ENCODE measurements at places on chromosomes 5 and 9.

GRCh38 chr5:155080721-155081120 lies 67.2 kb downstream of the KIF4B start:
- DNase-seq = no peak

DNA sequence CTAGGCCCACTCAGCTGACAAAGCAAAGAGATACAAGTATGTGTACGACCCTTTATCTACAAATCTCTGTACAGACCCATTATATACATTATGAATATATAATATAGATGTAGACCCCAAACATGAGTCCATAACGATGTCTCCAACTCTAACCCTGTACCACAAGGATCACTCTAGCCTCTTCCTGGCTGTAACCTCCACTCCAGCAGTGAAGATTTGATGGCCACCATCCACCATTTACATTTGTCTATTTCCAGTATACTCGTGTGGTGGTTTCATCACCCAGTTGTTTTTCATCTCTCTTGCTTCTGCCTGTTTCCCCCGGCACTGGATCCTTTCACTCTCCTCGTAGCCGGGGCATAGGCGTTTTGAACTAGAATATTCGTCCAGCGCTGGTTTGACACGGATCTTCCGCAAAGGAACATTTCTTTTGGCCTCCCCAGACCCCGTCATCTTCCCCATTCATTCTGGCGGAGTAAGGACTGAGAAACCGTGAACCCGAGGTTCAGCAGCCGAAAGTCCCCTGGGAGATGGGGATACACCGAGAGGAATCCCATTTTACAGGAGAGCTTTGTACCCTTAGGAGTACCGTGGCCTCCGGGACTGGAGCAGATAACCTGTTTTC lies 828 bp upstream of the TRIO start:
- DNase-seq = no peak

DNA sequence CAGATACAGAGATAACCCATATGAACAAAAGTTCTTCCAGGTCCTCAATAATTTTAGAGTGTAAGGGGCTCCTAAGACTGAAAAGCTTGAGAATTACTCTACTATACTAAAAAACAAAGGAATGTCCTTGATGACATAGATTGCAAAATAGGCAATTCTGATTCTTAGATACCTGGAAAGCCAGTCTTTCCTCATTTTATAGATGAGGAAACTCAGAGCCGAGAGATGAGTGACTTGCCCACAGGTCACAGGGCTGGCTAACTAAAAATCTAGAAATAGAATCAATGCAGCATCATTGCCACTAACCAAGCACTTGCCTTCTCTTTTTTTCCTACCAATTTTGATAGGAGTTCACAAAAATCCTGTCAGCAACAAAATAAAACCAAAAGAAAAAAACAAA lies 101.2 kb downstream of the EPB41L4A start:
- DNase-seq = no peak

DNA sequence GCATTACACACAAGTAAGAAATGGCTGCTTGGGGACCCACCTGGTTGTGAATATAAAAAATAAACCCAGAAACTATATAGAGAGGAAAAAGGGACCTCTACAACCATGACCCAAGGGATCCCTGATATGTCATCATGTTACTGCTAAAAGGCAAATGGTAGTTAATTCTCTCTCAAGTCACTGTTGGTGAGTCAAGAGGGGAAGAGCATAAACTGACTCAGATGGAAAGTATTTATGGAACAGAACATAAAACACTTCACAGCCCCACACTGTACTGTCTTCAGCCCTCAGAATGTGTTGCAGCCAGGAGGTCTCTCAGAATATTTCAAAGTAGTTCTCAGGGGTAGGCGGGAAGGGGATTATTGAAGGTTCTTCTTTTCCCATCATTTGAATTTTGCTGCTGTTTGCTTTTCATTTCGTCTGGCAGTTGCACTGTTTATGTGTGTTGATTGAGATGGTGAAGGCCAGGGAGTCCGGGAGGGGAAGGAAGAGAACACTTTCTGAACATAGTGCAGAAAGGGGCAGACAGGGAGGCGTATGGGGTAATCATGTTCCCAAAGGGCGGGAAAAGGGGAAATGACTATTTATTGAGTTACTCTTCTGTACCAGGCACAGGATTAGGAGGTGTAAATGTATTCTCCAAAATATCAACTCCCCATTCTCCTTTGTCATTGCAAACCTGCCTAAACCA lies 85.5 kb downstream of the TEK start:
- no peak for DNase-seq

DNA sequence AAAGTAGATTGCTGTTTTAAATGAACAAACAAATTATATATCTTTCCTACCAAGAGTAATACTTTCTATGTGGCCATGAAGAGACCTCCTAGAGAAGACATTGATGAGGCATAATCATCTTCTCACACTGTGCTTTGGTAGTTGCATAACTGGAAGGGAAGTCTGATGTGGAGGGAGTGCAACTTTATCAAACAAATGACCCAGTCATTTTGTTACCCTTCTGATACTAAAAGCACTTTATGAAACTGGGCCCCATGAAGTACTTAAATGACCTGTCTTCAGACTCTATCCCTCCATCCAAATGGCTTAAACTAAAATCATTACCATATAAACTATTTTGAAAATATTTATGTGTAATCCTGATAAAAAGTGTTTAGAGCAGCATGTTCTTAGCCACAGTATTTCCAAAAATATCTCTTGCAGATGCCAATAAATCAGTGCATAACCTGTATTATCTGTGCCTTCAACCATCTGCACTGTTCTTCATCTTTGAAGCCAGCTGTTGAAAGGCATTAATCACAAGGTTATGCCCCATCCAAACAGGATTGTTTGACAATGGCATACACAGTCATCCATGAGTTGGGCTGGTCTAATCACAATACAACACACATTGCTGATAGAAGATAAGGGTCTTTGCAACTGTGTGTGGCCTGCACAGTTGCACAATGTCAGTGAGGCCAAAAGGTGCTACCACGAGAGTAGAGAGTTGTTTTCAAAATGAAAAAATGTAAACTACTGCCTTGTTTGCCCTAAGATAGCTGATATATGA lies 31.9 kb upstream of the MIER3 start:
- DNase-seq = no peak

GRCh38 chr5:135140446-135141204 lies 106.6 kb upstream of the PITX1 start:
- DNase-seq = no peak

DNA sequence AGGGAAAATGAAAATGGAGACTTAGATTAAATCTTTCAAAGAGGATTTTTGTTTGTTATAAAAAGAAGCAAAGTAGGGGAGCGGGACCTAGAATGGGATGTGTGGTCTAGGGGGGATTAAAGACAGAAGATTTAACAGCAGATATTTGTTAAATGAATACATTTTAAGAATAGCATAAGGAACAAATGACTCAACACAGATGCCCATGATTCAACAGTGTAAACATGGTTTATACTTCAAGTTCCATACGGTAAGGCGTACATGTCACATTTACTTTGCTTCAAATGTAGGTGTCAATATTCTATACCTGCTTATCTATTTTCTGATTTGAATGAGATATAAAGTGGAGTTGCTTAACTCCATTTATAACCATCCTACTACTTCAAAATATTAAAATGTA lies 1.5 kb downstream of the TICAM2 start:
- DNase-seq = no peak

DNA sequence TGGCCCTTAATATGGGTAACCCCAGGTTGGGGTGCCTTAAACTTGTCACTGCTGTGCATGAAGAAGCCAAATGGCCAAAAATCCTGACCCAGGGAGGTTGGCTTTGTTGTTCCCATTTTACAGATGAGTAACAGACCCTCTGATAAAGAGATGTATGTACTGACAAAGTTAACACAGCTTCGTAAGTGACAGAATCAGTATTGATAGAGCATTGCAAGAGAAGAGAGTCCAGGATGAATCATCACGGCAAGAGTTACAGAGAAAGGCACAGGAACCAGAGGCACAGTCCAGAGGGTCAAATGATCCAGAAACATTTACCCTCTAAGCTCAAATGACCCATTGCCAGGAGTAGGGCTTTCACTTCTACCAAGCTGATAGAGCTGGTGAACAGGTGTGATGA lies 103.8 kb upstream of the SMC2 start:
- no peak for DNase-seq

Measured in activated T-cell treated with anti-CD3 and anti-CD28 coated beads for 4 hours (primary cell).